MV-4-11 (cell line): ENCODE measurements at places on chromosomes 7 and 10.
A peak's percentile ranks its signal among the peaks of the same experiment; 100 is the strongest.

GRCh38 chr7:130415006-130415405 lies 25.8 kb downstream of the CEP41 start:
- DNase-seq = no peak

- peak; percentile 99 for DNase-seq
Measured at GRCh38 chr10:102645741-102646609, 1.7 kb downstream of the TRIM8 start.

DNA sequence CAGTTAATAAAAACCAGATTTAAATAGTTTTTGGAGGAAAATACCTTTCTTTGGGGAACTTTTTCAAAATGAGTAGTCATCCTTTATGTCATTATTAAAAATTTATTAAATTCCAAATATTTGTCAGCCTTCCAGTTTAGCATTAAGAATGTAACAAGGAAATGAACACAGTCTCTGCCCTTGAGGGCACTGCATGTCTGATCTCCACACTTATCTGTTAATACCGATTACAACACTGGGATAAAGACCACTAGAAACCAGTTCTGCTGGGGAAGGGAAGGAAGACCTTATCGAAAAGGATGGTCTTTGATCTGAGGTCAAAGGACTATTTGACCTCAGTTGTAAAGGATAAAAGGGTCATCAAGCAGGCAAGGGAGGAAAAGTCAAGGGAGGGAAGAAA lies 320.0 kb downstream of the DOCK4 start:
- DNase-seq = no peak

GRCh38 chr7:12779947-12780346 lies 92.5 kb downstream of the ARL4A start:
- DNase-seq = no peak

DNA sequence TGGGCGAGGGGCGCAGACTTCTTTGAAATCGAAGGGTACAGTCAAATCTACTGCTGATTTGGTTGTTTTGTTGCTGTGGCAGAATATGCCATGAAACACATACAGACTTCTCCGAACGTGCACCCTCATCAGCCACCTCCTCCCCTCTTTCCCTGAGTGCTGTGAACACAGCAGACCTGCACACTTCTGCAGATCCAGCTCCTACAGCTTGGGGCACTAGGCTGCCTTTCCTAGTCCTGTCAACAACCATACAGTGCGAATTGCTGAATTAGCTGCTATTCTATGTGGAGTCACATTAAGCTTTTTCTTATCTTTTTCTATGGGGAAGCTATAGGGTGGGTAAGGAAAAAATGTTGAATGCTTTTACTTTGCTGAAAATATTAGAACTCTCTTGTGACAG lies 57.5 kb downstream of the COL17A1 start:
- DNase-seq = no peak

DNA sequence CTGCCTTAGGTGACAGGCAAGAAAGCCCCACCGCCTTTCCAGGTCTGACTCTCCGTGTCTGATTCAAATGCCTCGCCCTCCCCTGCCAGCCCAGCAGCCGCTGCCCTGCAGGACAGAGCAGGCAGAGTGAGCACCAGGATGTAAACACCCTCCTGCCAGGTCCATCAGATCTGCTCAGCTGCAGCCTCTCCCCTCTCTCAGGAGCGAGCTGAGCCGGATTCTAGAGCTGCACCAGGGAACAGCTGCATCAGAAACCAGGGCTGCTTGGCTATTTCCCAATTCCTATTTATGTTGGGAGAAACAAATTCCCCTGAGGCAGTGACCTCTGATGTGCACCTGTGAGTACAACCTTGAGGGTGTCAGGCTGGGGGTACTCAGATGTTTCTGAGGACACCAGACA lies 121.5 kb upstream of the ZMIZ1 start:
- no peak for DNase-seq

- peak; percentile 30 for DNase-seq
Measured at GRCh38 chr7:16646472-16647072, 591 bp downstream of the BZW2 start.

DNA sequence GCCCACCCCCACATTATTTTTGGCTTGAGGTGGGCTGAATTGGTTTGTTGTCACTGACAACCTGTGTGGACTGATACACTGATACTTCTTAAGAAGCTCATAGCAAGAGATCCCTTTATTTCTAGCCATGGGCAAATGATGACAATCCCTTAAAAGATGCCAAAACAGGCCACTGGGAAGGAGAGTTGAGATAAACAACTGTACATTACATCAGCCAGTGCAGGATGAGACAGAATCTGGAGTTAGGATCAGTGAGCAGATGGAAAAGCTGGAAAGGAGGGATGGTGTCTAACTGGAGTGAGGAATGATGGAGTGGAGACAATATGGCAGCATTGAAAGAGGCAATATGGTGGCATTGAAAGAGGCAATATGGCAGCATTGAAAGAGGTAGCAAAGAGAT lies 195.9 kb upstream of the LYZL2 start:
- DNase-seq = no peak

GRCh38 chr7:96720843-96721242 lies 11.2 kb upstream of the SEM1 start:
- DNase-seq = peak; percentile 69

GRCh38 chr10:62456611-62457101 lies 82.5 kb downstream of the ZNF365 start:
- peak; percentile 99 for DNase-seq

DNA sequence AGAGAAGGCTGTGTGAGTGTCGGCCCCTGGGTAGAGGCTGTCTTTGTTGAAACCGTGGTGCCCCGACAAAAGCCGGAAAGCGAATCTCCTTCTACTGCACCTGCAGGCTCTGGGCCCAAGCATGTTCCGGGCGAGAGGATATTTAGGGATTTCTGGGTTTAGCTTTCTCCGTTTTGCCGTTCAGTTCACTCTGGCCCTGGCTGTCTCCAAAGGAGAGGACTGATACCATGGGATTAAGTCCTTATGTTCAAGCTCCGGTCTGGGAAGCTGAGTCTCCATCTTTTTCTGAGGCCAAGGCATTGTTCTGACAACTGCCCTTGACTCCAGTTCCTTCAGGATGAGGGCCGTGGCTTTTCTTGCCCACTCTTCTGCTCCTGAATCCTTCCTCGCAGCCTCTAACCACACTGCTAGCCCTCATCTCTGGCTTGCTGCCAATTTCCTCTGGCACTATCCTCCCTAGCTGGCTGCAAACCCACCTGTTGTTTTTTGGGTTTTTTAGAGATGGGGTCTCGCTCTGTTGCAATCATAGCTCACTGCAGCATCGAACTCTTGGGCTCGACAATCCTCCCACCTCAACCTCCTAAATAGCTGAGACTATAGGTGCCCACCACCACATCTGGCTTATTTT lies 206.8 kb downstream of the SKIDA1 start:
- no peak for DNase-seq

DNA sequence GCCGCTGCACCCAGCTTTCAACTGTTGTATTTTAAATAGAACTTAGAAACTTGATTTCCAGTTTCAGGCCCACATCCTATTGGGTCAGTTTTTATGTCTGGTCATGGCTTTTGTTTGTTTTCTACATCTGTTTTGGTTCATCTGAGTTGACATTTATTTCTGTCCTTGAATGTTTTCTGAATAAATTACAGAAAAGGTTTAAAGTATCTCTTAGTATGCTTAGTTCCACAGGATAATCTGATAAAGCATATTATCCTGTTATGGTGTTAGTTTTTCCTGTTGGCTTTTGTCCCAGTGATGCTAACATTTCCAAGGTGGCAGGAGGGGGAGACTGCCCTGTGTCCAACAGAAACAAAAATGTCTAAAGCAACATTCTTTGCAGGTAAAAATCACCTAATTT lies 733.2 kb downstream of the INHBA start:
- DNase-seq = no peak

DNA sequence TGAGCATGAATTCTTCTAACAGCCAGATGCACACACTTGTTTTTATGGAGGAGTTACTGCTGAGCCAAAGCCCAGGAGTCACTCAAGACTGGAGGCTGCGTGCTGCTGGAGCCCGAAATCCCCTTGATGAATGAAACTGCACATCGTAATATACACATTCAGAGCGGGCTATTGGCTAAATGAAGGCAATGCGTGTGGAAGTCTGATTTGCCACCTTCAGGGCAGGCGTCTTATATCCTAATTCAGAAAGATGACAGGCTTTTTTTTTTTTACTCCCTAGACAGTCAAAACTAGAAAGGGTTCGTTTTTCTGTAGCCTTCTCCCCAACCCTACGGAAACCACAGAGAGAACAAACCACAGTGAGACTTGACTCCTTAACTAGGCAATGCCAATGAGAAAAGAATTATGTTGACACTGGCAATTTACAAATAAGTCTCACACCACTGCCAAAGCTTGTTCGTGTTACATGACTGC lies 227.2 kb upstream of the KLF14 start:
- DNase-seq = peak; percentile 96

GRCh38 chr7:131890176-131890575 lies 333.7 kb upstream of the PODXL start:
- peak; percentile 97 for DNase-seq

GRCh38 chr10:132461683-132462231 lies 64.8 kb downstream of the PWWP2B start:
- no peak for DNase-seq

GRCh38 chr10:111926286-111926685 lies 257.3 kb downstream of the GPAM start:
- DNase-seq = no peak

- no peak for DNase-seq
Measured at GRCh38 chr7:73703757-73704639, 15.5 kb downstream of the STX1A start.

DNA sequence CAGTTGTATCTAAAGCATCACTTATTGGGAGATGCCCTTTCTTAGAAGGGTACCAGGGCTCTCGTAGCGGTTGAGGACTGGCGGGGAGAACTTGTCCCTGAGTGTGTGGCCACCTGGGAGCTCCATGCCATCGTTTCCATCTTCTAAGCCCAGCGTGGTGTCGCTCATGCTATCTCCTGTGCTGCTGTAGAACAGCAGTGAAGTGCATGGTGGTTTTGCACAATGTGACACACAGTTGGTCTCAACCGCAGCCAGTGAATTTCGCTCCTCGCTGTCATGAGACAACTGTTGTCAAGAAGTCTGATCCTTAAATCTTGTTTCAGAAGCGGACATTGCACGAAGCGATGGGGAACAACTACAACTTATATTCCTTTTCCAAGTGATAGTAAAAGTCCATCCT lies 283.4 kb downstream of the GRID1 start:
- DNase-seq = no peak

- no peak for DNase-seq
Measured at GRCh38 chr7:42699380-42700178, 212.3 kb downstream of the C7orf25 start.

- no peak for DNase-seq
Measured at GRCh38 chr7:55118426-55118825, 99.6 kb downstream of the EGFR start.

- no peak for DNase-seq
Measured at GRCh38 chr7:131250331-131250730, 77.3 kb upstream of the MKLN1 start.

- peak; percentile 60 for DNase-seq
Measured at GRCh38 chr10:33143160-33143728, 185.2 kb upstream of the ITGB1 start.

GRCh38 chr7:140475747-140476333 lies 3.5 kb downstream of the MKRN1 start:
- DNase-seq = peak; percentile 2

DNA sequence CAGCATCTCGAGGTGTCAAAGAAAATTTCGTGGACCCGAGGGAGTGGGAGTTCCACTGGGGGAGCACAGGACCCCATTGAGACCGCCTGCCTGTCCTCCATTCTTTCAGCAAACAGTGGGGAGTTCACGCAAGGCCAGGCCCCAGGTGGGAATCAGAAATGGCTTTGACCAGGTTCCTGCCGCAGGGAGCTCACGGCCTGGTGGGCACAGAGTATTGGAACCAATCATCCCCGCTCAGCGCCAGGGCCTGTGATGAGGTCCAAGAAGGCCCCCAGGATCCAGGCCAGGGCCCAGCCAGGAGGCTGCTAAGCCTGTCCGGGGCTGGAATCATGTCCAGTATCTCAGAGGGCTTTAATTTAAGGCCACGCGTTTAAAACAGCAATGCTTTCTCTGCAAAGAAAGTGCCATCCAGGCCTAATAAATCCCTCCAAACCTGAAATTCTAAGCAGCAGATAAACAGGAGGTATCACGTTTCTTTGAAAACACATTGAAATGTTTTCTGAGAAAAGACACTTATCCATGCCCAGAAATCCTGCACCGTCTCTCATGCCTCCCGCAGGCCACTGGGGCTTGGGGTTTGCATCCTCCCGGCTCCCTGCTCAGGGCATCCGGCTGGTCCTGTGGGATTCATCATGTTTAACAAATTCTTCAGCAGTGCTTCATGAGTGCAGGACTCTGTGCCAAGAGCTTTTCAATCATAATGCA lies 125.7 kb downstream of the OAT start:
- DNase-seq = no peak

DNA sequence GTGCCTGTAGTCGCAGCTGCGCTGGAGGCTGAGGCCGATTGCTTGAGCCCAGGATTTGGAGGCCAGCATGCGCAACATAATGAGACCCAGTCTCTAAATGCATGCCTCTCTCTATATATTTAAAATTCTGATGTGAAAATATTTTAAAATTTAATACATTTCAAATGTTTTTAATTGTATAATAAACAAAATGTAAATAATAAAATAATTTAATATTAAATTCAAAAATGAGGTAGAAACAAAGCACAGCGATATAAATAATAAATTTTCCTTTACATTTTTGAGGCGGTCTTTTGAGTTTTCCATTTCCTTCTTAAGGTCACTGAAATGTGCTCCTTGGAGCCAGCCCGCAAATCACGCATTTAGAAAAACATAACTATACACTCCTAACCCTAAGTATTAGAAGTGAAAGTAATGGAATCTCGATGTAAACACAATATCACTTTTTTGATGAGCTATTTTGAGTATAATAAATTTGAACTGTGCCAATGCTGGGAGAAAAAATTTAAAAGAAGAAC lies 523 bp upstream of the CDK1 start:
- no peak for DNase-seq

DNA sequence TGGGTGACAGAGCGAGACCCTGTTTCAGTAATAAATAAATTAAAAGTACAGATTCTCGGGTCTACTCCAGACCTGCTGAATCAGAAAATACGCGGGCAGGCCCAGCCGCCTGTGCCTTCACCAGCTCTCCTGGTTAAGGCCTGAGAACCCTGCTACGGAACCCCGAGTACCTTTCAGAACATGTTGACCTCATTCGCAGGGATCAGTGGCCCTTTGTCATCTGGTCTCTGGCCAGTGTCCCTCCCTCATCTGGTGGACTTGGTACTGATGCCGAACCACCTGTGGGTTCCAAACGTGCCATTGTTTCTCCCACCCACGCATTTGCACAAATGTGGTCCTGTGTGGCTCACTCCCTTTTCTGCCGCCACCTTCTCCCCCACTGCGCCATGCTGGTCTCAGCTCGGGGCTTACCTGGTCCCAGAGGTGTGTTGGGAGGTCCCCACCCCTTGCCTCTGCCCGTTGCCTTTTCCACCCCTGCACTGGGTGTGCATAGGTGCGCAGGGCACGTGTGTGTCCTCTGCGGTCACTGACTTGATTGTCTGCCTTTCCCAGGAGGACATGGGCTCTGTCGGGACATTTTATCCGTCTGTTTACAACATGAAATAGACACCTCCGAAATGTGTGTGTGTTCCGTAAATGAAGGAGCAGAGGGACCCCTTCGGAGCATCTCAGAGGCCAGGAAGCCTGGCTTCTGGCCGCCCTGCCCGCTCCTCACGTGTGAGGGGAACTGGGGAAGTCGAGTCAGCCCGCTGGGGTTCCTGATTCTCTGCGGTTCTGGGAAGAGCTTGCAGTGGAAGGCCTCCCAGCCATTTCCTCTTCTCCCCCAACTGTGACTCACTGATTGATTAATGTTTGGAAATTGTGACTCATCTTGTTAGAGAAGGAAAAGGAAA lies 135.2 kb downstream of the CUX1 start:
- peak; percentile 67 for DNase-seq

GRCh38 chr7:70098905-70099672 lies 500.8 kb downstream of the AUTS2 start:
- no peak for DNase-seq

- DNase-seq = peak; percentile 89
Measured at GRCh38 chr7:2941216-2941859, 97.2 kb upstream of the GNA12 start.
